H4 (cell line): ENCODE measurements at places on chromosomes 1 and 21. TPM values are rescaled to one million over a fixed set of nuclear protein-coding genes. Genes with fewer than 3 reads are reported as not detected.
A peak's percentile ranks its signal among the peaks of the same experiment; 100 is the strongest.

SLC5A9 gene
- total RNA-seq: not detected in 2 replicates

CDC42BPA gene
- 7.5 and 13.5 TPM in 2 replicates for total RNA-seq

GRCh38 chr1:160407839-160408801 lies 7.8 kb downstream of the VANGL2 start:
- no peak for DNase-seq

AMY1C gene
- not detected in 2 replicates for total RNA-seq

GRCh38 chr1:172821609-172822274 lies 162.8 kb downstream of the FASLG start:
- DNase-seq: peak; percentile 68

- DNase-seq: no peak
Measured at GRCh38 chr1:203559523-203559922, 65.6 kb downstream of the OPTC start.

GRCh38 chr1:119966681-119967080 lies 70.4 kb upstream of the ADAM30 start:
- DNase-seq: no peak

- DNase-seq: no peak
Measured at GRCh38 chr1:19260211-19261138, 8.9 kb downstream of the MRTO4 start.

- DNase-seq: no peak
Measured at GRCh38 chr1:106925750-106926149, 130.7 kb upstream of the PRMT6 start.

ACKR1 gene
- not detected in 2 replicates for total RNA-seq

DNA sequence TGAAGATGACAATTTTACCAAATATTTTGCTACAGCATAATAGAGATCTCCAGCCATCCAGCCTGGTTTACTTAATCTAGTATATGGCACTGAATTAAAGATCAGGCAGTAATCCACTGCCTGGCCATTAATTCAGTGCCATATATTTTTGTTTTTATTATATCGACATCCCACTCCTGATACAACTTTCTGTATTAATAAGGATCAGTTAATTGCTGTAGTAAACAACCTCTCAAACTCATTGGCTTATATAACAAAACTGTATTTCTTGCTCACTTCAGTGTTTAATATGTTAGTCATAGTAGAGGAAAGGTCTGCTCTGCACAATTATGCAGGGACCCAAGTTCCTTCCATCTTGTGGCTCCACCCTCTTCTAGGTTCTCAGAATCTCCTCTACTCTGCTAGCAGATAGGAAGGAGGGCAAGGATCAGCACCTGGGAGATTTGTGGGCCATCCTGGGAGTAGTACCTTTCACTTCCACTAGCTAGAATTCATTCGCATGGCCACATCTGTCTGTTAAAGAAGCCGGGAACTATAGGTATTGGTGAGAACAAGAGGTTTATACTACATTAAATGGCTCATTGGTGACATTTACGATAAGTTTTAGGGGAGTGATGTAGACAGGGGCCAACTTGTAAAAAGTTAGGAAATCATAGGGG lies 3.6 kb upstream of the ZDHHC18 start:
- no peak for DNase-seq

MIXL1 gene
- total RNA-seq: not detected in 2 replicates

AMY1A gene
- not detected in 2 replicates for total RNA-seq

DNA sequence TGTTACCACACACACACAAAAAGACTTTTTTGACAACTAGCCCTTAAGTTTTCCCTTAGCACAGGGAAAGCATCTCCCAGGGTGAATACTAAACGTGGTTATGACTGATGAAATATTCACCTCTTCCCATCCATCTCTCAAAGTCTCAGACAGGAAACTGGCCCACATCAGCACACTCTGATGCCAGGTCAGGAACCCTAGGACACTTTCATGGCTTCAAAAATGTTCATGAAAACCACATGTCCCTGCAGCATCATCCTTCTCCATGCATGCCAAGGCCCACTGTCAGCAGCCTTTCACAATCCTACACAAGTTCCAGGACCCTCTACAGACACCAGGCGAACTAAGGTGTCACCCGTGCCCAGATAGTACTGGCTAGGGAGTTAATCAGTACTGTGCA lies 68.7 kb downstream of the DNTTIP2 start:
- DNase-seq: no peak

FNDC10 gene
- 0.85 and 1.2 TPM in 2 replicates for total RNA-seq

TSSK3 gene
- 0.08 and 0.90 TPM in 2 replicates for total RNA-seq

- DNase-seq: no peak
Measured at GRCh38 chr1:12179676-12180075, 12.9 kb downstream of the TNFRSF1B start.

DNA sequence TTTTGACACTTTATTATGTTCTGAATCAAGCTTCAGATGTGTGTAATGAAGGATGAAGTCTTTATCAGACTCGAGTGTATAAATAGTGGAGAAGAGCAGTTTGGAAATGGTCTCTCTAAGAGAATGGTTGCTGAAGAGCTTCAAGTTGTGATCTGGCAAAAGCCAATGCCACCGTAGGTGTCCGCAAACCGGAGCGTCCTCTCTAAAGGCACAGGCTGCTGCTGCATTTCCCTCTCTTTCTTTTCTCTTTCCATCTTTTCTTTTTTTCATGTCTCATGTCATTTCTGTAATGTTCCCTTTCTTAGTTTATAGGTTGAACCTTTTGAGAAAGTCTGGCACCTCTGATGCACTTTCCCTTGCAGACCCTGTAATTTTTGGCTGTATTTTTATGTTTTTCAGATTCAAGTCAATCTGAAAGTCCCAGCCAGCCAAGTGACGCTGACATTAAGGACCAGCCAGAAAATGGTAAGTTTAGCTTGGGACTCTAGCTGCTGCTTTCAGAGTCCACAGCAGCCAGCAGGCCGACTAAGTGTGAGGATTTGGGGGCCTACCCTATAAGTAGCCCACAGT lies 194.8 kb downstream of the NFIA start:
- DNase-seq: no peak

- no peak for DNase-seq
Measured at GRCh38 chr1:199995096-199995685, 32.3 kb upstream of the NR5A2 start.
